HS-27A (cell line): ENCODE measurements at places on chromosomes 5 and 9.

DNA sequence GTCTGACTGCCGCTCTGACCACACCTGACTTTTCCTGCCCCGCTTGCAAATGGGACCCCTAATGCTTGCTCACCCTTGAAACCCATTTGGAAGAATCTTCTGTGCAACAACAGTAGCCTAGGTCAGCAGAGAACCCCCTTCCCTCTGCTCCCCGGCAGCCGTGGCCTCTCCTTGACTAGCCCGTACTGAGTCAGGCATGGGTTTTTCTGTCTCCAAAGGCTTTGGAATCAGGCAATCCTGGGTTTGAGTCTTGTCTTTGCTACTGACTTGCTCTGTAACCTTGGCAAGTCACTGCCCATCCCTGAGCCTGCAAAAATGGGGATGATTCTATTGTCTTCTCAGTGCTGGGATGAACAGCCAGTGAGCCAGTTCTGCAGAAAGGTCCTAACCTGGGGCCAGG, 135.4 kb downstream of the RGS3 start:
- no peak for DNase-seq

- no peak for DNase-seq
Measured at GRCh38 chr5:104932431-104932830, 1369.8 kb upstream of the NUDT12 start.

DNA sequence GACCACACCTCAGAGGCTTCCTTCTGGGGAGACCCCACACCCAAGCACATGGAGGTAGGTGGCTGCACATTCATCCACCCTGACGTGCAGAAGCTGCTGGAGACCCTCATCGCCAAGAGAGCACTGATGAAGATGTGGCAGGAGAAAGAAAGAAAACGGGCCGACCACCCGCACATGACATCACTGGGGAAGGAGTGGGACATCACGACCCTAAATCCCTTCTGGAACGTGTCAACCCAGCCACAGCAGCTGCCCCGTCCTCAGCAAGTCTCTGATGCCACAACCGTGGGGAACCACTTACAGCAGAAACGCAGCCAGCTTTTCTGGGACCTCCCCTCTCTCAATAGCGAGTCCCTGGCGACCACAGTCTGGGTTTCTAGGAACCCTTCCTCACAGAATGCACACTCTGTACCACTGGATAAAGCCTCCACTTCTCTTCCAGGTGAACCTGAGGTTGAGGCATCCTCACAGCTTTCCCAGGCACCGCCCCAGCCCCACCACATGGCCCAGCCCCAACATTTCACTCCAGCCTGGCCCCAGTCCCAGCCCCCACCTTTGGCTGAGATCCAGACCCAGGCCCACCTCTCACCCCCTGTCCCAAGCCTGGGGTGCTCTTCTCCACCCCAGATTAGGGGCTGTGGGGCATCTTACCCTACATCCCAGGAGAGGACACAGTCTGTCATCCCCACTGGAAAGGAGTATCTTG, 3.0 kb downstream of the SPATA31E1 start:
- no peak for DNase-seq

GRCh38 chr5:24142341-24142740, 502.4 kb downstream of the CDH10 start:
- DNase-seq = no peak

GRCh38 chr9:79858508-79858907, 286.7 kb downstream of the TLE4 start:
- peak; percentile 19 for DNase-seq

DNA sequence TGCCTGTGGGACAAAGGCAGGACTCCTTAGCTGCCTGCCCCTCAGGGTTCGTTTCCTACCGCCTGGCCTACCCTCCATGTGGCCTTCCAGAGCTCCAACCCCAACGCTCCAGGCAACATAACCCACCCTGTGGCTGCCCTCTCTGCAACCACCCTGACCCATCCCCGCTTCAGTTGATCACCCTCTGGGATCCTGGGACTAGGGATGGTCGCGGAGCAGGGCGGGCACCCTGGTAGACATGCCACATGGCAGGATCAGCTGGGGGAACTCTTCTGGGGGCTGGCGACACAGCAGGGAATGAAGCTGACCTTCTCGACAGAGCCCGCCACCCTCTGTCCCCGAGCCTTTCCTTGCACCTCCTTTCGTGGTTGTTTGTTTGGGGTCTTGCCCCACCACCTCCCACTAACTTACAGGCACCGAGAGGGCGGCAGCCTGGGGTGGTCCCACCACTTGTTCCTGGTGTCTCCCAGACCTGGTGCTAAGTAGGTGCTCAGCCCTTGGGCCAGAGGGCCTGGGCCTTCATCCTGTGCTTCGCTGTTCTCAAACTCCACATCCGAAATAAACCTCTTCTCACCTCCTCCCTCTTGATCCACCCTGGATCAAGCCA, 243.1 kb downstream of the PBX3 start:
- DNase-seq = no peak

- no peak for DNase-seq
Measured at GRCh38 chr5:108561416-108562204, 179.7 kb upstream of the FBXL17 start.

GRCh38 chr5:71960195-71960594, 147.1 kb upstream of the MAP1B start:
- DNase-seq = no peak

GRCh38 chr9:136138566-136138965, 19.9 kb upstream of the TMEM250 start:
- DNase-seq = no peak
